Cortex of kidney (tissue), 1 donor: ENCODE measurements at places on chromosomes 5 and 9.

DNA sequence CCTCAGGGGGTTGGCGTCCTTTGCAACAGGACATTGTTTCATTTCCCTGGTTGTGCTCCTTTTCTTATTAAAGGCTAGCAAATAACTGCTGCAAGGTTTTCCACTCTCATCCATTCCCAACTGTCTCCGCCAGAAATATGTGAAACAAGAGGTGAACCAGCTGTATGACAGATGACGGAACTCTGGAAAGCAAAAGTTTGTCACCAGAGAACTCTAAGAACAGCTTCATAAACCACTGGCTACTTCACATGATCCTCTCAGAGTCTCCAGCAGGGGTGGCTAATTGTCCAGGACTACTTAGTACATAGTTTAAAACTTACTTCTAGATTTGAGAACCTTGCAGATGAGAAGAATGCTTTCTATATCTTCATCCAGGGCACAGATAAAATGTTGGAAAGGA lies 195.9 kb upstream of the RAD23B start:
- no peak for DNase-seq

DNA sequence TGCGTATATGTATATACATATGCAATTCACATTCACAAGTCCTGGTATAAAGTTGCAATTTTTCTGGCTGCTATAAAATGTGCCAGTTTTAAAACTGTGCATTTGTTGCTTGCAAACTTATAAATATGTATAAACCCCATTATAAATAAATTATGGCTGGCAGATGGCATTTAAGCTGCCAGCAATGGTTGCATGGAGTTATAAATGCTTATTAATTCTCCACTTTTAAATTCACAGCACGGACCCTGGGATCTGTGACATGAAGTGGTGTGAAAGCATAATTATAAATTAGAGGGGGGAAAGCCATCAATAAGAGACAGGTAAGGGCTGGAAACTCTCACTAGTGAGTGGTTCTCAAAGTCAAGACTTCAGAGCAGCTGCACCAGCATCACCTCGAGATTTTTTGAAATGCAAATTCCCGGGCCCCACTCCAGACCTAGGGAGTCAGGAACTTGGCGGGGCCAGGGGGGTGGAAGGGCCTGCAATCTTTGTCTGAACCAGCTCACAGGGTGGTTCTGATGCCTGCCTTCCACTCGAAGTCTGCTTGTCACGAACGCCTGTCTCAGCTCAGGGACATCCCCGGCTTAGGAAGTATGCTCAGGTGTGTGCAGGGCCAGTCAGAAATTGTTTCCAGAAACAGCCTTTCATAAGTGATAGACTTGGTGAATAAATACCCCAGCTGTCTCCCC lies 16.9 kb downstream of the S1PR3 start:
- no peak for DNase-seq

- no peak for DNase-seq
Measured at GRCh38 chr5:7995688-7996294, 126.8 kb downstream of the MTRR start.

DNA sequence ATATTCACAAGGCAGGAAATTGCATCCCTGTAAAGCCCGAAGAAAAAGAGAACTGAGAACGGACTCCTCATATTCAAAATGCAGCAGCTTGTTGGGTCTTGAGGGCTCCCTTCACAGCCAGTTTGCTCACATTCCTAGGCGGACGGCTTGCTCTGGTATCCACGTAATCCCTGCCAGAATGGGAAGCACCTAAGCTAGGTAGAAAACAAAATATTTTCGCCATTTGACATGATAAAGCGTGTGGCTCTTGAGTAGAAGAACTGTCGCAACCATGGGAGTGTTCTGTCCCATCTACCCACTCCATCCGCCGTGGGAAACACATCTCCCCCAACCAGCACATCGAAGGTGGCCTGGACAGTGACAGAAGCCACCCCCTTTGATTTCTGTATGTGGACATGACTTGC lies 183.1 kb downstream of the GAS1 start:
- no peak for DNase-seq

DNA sequence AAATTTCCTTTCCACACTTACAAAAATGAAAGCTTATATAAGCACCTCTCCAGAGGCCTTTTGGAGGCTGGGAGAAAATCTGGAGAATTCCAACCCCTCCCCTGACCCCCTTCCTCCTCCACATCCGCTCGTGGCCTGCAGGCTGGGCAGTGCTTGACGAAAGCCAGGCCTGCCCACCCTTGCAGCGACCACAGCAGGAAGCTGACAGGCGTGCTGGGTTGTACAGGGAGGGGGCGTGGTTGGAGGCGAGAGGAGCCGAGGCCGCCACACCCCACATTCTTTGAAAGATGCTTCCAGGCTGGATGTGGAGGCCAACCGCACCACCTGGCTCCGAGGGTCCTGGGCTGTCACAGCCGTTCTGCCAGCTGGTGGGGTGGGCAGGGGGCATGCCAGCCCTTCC lies 47.8 kb upstream of the IER5L start:
- no peak for DNase-seq

DNA sequence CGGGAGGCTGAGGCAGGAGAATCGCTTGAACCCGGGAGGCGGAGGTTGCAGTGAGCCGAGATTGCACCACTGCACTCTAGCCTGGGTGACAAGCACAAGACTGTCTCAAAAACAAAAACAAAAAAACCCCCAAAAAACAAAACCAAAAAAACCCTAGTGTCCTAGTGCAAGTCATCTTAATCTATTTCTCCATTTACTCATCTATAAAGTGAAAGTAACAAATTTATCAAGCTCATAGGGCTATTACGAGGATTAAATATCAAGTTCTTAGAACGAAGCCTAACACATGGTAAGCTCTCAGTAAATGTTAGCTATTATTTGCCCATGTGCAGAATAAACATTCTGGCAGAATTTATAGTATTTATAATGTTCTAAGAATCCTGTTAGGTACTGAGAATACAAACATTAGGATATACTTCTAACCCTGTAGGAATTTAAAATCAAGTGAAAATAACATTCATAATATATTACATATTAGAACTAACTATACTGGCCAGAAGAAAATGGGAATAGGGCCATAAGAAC lies 45.0 kb downstream of the GOLPH3 start:
- no peak for DNase-seq

- no peak for DNase-seq
Measured at GRCh38 chr5:127705120-127705892, 2.1 kb downstream of the CCDC192 start.

- DNase-seq = no peak
Measured at GRCh38 chr9:121774715-121775613, 123.5 kb downstream of the DAB2IP start.

DNA sequence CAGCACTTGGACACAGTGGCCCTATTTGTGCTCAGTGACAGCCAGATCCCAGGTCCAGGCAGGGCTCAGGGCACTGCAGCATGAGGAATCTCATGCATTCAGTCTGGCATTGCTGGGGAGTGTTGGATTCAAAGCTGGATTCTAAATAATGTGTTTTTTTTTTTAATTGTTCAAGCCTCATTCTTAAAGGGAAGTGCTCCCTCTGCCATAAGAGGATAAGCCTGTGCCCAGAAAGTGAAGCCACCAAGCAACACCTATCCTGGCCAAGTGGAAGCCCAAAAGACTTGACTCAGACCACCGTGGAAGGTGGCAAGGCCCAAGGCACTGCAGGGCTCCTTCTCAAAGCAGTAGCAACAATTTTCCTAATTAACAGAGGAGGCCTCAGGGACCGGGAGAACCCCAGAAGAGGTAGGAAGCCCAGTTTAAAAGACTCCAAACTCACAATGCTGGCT lies 135.6 kb downstream of the ACTL7B start:
- DNase-seq = no peak

GRCh38 chr9:84379740-84380139 lies 39.2 kb upstream of the SLC28A3 start:
- DNase-seq = no peak

GRCh38 chr5:151522226-151522625 lies 68.9 kb downstream of the FAT2 start:
- no peak for DNase-seq

DNA sequence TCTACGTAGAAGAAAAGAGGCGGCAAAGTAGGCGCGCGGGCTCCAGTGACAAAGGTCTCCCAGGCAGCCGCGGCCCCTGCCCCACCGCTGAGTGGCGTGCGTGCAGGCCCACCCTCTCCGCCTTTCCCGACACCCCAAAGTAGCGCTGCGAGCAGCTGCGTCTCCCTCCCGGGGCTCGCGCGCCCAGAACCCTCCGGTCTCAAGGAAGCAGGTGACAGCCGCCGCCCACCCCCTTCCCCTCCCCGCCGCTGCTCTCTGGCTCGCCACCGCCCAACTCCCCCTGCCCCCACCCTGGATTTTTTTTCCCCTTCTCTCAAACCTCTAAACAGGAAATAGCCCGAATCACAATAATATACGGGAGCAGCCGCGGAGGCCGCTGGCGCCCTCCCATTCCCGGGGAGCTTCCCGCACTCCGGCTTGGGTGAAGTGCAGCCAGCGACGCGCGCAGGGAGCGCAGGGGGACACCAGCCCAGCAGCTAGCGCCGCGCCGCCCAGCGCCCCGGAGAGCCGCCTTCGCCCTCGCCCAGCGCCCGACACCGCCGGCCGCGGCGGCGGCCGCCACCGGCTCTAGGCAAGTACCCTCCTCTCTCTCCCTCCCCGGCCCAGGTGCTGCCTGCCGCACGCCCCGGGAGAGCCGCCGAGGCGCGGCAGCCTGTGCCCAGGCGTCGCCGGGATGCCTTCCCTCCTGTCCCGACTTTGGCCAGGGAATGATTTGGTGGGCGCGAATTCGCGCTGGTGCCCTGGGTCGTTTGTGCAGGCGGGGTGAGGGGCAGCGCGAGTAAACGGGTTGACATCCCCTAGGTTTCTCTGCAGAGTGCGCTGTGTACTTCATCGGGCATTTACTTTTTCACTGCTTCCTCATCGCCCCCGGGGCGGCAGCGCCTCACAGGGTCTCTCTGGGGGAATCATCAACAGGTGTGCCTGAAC lies 52.7 kb upstream of the TJP2 start:
- DNase-seq = no peak

GRCh38 chr9:93963969-93964368 lies 8.8 kb upstream of the BARX1 start:
- no peak for DNase-seq

GRCh38 chr5:132134384-132134783 lies 60.8 kb downstream of the CSF2 start:
- DNase-seq = no peak

- no peak for DNase-seq
Measured at GRCh38 chr9:73515216-73515615, 363.6 kb downstream of the ANXA1 start.

- DNase-seq = no peak
Measured at GRCh38 chr5:77898385-77898784, 122.2 kb upstream of the TBCA start.
